Suprapubic skin (tissue), 4 donors: ENCODE measurements at places on chromosomes 1 and 21.

GRCh38 chr21:43303275-43304178 lies 123.4 kb downstream of the SIK1 start:
- H3K27me3 ChIP-seq = peaks cover 3% of the 10 kb centered on the region
- H3K27ac ChIP-seq = peak overlapping the region; percentile 67
- no peaks in the 10 kb centered on the region for H3K36me3 ChIP-seq
- peaks cover 77% of the 10 kb centered on the region for H3K4me1 ChIP-seq
- DNase-seq = no peak

GRCh38 chr1:232127190-232127589 lies 500.6 kb downstream of the DISC1 start:
- no peaks in the 10 kb centered on the region for H3K4me1 ChIP-seq
- H3K27me3 ChIP-seq = no peaks in the 10 kb centered on the region
- H3K27ac ChIP-seq = no peak overlapping the region
- no peaks in the 10 kb centered on the region for H3K36me3 ChIP-seq

GRCh38 chr1:63874278-63874880 lies 100.6 kb downstream of the ROR1 start:
- H3K4me3 ChIP-seq = no peak overlapping the region
- DNase-seq = no peak
- H3K27me3 ChIP-seq = no peaks in the 10 kb centered on the region
- H3K27ac ChIP-seq = no peak overlapping the region
- H3K4me1 ChIP-seq = peaks cover 40% of the 10 kb centered on the region

GRCh38 chr1:27451343-27451742 lies 38.6 kb downstream of the WASF2 start:
- DNase-seq = no peak
- H3K36me3 ChIP-seq = peaks cover 16% of the 10 kb centered on the region
- no peaks in the 10 kb centered on the region for H3K27me3 ChIP-seq
- H3K4me1 ChIP-seq = peaks cover 50% of the 10 kb centered on the region
- no peak overlapping the region for H3K27ac ChIP-seq
- H3K4me3 ChIP-seq = no peak overlapping the region

DNA sequence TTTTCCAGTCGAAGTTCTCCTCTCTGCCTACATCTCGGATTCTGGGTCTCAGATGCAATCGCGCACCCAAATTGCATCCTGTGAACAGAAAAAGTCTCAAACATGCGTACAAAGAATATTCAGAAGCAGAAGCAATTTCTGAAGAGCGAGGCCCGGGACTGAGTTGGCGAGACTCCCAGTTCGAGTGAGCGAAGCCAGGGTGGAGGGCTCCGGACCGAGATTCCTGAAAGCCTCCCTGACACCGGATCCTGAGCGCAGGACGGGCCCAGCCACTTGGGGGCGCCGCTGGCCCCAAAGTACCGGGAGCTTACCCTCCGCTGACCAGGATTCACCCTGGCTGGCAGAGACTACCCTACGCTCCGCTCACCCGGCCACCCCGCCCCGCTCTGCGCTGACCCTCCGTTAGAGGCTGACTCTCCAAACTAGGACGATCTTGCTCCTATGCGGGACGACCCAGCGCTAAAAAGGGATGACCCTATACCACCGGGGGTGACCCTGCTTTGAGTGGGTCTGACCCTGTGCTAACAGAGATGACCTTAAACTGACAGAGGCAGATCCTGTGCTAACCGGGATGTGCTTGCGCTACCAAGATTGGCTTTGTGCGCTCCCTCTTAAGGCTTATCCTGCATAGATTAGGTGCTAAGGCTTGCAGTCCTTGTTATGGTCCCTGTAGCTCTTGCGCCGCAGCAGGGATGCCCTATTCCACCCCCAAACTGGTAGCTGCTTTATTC lies 12.1 kb downstream of the FOXD2 start:
- H3K4me3 ChIP-seq = no peak overlapping the region
- H3K27ac ChIP-seq = no peak overlapping the region
- no peak for DNase-seq
- no peaks in the 10 kb centered on the region for H3K36me3 ChIP-seq

- peaks cover 10% of the 10 kb centered on the region for H3K4me1 ChIP-seq
- no peak for DNase-seq
- H3K36me3 ChIP-seq = peaks cover 24% of the 10 kb centered on the region
- H3K4me3 ChIP-seq = no peak overlapping the region
- H3K27ac ChIP-seq = no peak overlapping the region
These were observed 122.0 kb downstream of the CLIC6 start for GRCh38 chr21:34790834-34791233.

DNA sequence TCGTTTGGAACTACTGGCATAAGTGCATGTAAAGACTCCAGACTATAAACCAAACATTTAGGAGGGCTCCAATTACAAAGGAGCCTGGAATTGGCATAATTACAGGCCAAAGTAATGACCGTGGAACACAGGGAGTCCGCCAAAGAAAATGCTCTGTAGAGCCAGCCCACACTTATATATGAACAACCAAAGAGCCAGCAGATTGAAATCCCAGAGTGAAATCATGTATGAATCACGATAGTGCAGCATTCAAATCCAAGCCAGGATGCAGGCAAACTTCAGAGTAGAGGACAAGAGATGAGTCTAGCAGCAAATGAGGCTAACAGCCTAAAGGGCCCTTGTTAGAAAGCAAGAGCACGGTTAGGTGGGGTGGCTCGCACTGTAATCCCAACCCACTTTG lies 13.1 kb downstream of the VPS26C start:
- no peaks in the 10 kb centered on the region for H3K27me3 ChIP-seq
- H3K36me3 ChIP-seq = no peaks in the 10 kb centered on the region
- H3K27ac ChIP-seq = no peak overlapping the region
- H3K4me1 ChIP-seq = peaks cover 32% of the 10 kb centered on the region

- no peaks in the 10 kb centered on the region for H3K36me3 ChIP-seq
- H3K4me1 ChIP-seq = no peaks in the 10 kb centered on the region
- DNase-seq = no peak
- no peak overlapping the region for H3K27ac ChIP-seq
These were observed 66.7 kb downstream of the LBR start for GRCh38 chr1:225361176-225361575.

DNA sequence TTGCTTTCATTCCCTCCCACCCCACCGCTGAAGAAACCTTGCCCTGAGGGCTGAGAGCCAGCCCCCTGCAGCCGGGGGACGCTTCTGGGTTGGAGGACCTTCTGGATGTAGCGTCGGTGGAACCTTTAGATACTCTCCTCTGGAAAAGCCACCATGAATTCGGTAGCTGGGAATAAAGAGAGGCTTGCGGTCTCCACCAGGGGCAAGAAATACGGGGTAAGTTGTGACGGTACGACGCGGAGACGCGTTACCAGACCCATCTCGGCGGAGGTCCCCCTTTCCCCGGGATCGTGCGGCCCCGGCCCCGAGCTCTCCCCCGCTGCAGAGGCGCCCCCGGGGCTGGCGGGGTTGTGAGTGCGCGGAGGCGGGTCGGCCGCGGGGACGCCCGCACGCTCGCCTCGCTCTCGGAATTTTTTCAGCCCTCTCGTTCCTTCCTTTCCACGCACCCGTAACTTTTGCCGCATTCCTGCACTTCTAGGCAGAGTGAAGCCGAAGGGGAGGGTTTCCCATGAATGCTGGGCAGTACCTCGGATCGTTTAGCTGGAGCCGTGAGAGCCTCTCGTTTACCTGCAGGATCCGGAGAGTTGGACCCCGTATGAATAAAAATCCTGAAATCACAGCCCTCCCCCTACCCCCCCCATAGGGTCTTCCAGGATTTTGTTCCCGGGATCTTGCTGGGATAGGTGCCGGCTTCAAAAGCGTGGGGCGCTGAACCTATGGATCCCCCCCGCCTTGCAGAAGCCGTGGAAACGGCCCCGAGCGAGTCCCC lies 671 bp downstream of the KIF26B start:
- H3K27me3 ChIP-seq = peaks cover 43% of the 10 kb centered on the region
- no peak overlapping the region for H3K27ac ChIP-seq
- peak overlapping the region; percentile 67 for H3K4me3 ChIP-seq
- H3K4me1 ChIP-seq = peaks cover 43% of the 10 kb centered on the region
- DNase-seq = no peak

GRCh38 chr1:22494144-22494543 lies 42.5 kb downstream of the ZBTB40 start:
- H3K27ac ChIP-seq = no peak overlapping the region
- no peak for DNase-seq
- no peak overlapping the region for H3K4me3 ChIP-seq
- peaks cover 18% of the 10 kb centered on the region for H3K36me3 ChIP-seq
